AG09309 (cell line): ENCODE measurements at places on chromosomes 3 and 15.

DNA sequence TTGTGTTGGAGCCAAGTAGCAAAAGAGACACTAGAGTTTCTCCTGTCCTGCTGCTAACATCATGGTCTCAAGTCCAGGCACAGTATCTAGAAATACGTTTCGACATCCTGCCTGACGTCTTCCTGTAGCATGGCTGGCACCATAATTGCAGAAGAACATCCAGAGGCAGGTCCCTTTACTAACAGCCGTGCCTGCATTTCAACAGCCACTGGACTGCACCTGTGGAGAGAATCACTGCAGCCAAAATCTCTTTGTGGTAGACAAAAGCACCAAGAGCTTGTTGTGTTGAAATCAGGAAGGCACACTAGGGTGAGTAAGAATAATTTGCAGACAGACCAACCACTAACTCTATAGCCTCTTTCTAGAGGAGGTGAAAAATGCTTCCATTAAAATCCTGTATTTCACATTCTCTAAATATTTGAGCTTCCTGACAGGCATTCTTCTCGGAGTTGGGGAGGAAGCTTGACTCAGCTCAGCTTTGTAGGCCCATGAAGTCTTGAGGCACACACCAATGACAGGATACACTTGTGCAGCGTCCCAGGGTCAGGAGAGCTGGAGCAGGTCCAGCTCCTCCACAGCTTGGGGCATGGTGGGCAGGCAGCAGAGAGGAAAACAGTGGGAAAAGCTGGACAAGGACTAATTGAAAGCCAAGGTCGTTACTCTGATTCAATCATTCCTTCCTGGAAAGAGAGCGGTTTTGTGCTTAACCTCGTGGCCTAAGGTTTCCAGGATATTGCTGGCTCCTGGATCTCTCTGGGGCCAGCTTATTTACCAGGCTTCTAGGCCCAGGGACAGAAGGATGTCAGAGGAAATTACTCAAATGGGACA is 244.9 kb downstream of the FAM43A start:
- peak; percentile 59 for DNase-seq

DNA sequence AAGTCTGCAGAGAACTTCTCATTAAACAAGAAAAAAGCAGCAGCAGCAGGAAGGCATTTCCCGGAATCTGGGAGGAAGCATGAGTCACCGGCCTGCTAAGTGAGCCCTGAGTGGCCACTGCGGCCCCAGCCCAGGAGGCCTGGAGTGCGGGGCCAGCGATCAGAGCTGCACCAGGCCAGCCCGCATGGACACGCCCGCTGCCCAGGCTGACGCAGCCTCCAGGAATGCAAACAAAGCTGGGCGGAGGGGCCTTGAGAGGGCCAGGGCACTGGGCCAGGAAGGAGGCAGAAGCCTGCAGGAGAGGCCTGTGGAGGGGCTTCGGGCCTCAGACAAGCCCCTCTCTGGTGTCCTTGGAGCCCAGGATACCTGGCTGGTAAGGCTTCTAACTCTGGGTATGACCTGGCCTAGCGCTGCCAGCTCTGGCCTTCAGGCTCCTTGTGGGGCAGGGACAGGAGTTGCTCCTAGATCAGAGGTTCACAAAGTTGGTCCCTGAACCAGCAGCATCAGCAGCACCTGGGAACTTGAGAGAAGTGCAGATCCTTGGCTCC is 101.2 kb downstream of the SMAD6 start:
- peak; percentile 89 for DNase-seq

DNA sequence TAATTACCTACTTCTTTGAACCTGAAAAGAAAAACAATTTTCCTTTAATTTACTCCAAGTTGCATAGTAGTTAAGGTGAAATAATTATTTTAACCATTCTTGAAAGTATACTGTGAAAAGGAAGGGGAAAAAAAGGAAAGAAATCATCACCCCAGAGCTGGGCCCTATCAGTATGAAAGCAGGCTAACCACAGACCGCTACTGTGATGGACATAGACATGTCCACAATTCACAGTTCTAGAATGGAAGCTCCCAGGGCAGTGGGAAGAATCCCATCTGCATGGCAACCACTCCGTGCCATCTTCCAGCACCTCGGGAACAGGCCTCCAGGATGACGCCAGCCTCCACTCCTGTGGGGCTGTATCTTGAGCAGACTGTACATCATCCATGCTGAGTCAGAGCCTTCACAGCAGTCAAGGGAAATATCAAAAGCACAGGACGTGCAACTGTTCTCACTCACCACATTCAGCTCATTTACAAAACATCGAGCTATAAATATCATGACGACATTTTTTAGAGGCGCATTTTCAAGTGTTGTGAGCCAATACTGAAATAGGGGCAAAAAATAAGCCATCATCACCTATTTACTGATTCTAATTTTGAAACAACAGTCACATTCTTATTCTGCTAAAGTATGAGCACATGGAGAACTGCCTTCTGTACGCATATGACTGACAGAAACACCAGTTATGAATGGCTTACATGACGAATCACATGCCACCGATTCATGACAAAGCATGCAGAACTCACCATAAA is 119.7 kb downstream of the SNRK start:
- peak; percentile 1 for DNase-seq

GRCh38 chr3:9497821-9498565 is 55.6 kb downstream of the LHFPL4 start:
- no peak for DNase-seq

DNA sequence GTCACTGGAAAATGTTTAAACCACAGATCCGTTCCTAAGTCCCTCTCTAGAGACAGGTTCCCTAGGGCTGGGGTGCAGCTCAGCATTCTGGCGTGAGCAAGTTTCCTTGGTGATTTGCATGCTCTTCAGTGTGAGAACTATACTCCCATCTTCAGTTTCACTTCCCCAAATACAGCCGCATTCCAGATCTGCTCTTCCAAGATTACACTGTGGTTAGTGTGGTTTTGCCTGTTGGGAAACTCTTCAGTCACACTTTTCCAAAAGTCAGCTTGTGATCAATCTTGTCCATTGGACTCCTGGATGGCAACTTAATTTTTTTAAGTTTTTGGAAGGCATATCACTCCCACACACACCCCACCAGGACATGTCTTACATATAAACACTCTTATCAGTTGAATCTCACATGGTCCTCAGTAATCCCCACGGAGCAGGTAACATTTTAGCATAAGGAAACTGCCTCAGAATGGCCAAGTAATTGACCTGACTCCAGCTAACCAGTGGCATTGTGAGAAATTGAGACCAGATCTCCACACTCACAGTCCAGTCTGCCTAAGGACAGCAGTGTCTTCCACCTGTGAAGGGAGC is 33.5 kb upstream of the PTPN23 start:
- peak; percentile 55 for DNase-seq

DNA sequence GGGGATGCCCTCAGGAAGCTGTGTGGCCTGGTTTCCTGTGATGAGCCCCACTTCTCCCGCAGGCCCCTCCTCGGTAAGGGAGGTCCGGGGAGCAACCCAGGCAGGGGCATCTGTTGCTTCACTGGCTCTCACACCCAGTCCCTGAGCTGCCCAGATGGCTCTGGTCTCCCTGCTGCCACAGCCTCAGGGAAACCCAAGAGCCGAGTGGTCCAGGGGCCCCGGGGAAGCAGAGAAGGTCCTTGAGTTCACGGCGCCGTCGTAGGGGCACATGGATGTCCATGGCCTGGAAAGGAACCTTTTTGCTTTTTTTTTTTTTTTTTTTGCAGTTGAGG is 13.3 kb upstream of the LRRC15 start:
- no peak for DNase-seq

- no peak for DNase-seq
Measured at GRCh38 chr15:89642106-89642505, 13.2 kb downstream of the KIF7 start.

DNA sequence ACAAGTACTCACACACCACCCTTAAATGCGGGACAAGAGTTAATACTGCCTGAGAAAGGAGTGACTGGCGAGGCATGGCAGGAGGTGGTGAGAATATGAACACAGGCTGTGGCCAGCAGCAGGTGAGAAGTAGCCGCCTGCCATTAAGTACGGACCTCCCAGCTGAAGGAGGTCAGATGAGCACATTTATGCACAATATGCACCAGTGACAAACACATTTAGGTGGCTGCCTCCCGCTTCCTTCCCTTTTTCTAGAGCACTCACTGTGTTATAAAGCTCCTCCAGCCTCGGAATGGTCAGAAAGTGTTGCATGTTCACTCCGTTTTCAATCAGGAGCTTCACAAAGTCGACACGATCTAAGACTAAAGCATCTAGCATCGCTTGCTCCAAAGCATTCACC is 52.4 kb downstream of the TRPM1 start:
- DNase-seq: no peak

DNA sequence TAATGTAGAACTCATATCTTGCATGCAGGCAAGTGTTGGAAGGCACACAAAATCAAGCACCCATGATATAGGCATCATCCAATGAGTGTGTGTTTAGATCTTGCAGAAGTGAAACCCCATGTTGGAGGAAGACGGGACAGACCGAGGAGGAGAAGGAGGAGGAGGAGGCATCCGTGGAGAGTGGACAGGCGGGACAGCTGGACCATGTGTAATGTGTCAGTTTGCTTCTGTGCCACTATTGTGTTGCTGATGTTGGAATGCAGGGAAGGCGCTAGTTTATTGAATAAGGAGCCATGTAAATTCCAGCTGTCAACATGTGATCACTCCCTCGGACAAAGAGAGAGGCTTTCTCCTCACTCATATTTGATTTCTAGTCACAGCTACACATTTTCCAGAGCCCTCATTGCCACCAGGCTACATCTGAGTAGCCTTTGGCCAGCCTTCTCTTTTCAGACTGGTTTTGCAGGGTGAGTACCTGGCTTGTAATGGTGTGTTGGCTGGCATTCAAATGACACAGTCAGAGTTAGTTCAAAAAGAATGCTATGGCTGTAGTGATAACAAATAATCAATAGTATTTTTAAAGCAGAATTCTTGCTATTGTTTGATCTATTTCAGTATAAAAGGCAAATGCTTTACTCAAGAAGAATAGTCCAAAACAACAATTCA is 1037.6 kb upstream of the NR2F2 start:
- no peak for DNase-seq

DNA sequence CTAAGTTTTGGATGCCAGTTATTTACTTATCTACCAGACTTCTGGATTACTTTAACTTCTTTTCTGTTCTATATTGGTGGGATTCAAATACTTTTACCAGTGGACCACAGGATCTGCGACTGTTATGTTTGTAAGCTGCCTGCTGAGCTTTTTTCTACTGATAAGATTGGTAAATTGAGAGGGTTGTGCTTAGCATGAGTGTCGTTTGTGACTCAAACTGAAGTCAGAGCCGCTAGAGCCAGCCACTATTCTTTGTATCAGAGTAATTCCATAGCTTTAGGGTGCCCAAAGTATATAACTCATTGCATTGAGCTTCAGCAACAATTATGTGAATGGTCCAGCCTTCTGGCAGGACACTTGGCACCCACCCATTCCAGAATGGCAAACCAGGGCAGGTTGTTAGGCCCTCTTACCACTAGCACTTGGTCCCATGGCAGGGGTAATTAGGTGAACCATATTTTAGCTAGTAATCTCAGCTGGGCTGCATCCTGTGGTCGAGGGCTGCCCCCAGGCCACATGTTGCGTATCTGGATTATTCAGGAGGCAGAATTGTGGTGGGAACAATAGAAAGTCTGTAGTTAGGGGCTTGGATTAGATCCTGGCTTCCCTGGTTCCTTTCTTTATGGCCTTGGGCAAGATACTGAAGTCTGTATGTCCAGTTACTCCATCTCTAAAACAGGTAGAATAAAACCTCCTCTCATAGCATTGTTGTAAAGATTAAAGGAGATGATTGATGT is 6.0 kb downstream of the PLCL2 start:
- no peak for DNase-seq

GRCh38 chr3:120894316-120895057 is 13.5 kb upstream of the STXBP5L start:
- peak; percentile 38 for DNase-seq

DNA sequence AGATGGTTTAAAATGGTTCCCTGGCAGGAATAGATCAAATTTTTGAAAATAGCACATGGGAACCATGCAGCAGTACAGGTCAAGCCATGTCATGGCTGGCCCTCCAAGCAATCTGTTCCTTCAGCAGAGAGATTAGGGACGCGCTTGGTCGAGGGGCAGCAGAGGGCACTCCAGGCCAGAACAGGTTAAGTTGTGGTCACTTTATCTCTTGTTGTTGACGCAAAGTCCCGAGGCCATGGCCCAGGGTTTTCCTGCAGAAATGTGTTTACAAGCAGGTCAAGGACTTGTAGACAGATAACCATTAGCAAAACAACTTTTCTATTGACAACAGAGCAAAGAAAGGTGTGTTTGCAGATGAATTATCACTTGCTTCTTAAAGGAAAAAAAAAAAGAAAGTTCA is 570.0 kb upstream of the NR2F2 start:
- no peak for DNase-seq

GRCh38 chr15:64093627-64094417 is at the start of gene CIAO2A:
Gene CIAO2A, minus strand, starts transcription at chr15:64093838. Its CDS starts 70 bp downstream, at chr15:64093768.
- peak; percentile 92 for DNase-seq

DNA sequence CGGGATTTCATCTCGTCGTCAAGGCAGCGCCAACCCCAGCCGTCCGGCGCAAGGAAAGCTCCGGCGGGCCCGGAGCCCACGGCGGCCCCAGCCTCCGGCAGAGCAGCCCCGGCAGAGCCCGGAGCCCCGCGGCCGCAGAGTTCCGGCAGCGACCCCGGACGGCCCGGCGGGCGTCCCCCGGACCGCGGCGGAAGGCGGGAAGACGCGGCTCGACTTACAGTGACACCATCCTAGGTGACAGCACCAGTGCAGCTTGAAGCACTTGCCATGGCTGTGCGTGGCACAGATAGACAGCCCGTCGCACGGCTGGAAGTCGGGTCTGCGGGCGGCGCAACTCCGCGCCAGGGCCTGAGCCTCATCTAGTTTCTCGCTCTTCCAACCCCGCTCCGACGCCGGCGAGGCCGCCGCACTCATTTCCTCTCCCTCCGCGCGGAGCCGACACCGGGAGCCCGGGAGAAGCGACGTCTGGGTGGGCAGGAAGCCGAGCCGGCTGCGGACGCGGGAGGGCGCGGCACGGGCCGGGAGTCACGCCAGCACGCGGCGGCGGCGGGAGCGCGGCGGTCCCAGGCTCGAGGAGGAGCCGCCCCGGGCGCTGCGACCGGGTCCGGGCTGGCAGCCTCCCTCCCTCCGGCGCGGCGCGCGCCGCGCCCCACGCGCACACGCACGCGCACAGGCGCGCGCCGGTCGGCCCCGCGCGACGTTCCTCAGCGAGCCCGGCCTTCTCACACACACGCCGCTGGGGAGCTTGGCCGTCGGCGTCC is at the start of gene C3orf70:
Gene C3orf70 (minus strand): TSS at position 651 of the 761 bp plus-strand sequence. CDS start 237 bp downstream, at position 414.
- DNase-seq: no peak

GRCh38 chr15:92667287-92667904 is 11.8 kb upstream of the FAM174B start:
- DNase-seq: no peak

- DNase-seq: peak; percentile 38
Measured at GRCh38 chr3:127588806-127589577, 1.5 kb downstream of the TPRA1 start.

- DNase-seq: no peak
Measured at GRCh38 chr3:32954506-32954905, 3.1 kb downstream of the CCR4 start.

- no peak for DNase-seq
Measured at GRCh38 chr3:32216172-32216783, 22.2 kb upstream of the CMTM8 start.

DNA sequence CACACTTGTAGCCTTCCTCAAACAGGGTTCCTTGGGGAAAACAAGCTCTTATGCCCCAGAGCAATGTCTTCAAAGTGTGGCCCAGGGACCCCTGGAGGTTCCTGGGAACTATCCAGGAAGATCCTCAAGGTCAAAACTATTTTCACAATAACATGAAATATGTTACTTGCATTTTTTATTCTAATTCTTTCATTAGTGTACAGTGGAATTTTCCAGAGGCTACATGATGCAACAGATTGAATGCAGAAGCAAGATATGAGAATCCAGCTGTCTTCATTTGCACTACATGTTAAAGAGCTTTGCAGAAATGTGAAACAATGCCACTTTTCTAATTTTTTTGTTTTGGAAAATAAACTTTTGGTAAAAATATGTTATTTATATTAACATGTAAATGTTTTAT is 190.9 kb downstream of the SLC9A9 start:
- no peak for DNase-seq
